H4 (cell line): ENCODE measurements at places on chromosomes 2 and 18. TPM values are rescaled to one million over a fixed set of nuclear protein-coding genes. Genes with fewer than 3 reads are reported as not detected.

DNA sequence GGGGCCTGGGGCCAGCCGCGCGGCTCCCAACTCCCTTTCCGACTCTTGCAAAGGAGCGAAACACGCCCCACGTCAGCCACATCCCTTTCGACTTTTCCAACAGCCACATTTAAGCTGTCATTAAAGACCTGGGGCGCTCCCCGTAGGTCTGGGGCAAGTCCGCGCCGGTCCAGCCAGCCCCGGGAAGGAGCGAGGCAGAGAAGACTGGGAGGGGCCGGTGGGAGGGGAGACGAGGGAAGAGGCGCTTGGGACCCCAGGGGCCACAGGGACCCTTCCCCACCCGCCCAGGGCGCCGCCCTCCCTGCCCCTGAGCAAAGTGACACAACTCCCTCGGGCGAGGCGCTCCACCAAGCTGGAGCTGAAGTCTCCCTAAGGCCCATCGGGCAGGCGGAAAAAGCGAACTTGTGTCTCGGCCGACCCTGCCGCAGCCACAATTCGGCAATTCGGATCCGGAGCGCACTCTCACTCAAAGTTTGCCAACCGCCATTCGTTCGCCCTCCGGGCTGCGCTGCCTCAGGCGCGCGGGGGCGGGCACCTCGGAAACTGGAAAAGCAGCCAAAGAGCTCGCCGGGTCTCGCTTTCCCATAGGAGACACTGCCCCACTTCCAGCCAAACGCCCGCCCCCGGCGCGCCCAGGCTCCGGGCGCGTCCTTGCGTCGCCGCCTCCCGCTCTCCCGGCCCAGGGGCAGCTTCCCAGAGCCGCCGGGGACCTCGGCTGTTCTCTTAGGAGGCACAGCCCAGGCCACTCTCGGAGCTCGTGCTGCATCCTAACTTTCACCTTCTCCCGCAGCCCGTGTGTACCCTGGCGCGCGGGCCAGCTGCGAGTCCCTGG is 1.1 kb upstream of the KCTD1 start:
- peak; percentile 23 for DNase-seq

DNA sequence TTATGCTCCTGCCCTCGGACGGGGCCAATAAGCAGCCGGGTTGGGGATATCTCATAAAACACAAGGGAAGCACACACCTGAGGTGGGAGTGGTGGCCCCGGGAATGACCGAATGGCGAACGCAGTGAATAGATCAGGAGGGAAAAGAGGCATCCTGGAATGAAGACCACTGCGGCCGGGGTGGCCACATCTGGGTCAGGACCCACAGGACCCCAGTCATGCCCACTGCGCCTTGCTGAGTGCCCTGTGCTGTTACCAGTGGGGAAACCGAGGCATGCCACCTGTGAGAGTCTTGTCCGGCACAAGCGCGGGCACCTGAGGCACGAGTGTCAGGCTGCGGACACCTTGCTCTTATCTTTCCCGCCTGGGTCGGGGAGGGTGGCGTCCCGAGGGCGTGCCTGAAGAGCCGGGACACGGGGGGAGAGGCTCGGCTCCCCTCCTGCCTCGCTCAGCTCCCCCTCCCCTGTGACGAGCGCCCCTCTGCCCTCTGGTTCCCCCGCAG is 1.6 kb downstream of the PDCD1 start:
- DNase-seq: no peak

GRCh38 chr2:161068670-161069069 is 91.6 kb upstream of the TANK start:
- no peak for DNase-seq

- no peak for DNase-seq
Observed at GRCh38 chr18:76970770-76971559, 148.6 kb downstream of the ZNF236 start.

- no peak for DNase-seq
Observed at GRCh38 chr2:24073816-24074215, 2.3 kb downstream of the SF3B6 start.

GRCh38 chr2:201987426-201987825 is 46.2 kb upstream of the FZD7 start:
- DNase-seq: no peak

DNA sequence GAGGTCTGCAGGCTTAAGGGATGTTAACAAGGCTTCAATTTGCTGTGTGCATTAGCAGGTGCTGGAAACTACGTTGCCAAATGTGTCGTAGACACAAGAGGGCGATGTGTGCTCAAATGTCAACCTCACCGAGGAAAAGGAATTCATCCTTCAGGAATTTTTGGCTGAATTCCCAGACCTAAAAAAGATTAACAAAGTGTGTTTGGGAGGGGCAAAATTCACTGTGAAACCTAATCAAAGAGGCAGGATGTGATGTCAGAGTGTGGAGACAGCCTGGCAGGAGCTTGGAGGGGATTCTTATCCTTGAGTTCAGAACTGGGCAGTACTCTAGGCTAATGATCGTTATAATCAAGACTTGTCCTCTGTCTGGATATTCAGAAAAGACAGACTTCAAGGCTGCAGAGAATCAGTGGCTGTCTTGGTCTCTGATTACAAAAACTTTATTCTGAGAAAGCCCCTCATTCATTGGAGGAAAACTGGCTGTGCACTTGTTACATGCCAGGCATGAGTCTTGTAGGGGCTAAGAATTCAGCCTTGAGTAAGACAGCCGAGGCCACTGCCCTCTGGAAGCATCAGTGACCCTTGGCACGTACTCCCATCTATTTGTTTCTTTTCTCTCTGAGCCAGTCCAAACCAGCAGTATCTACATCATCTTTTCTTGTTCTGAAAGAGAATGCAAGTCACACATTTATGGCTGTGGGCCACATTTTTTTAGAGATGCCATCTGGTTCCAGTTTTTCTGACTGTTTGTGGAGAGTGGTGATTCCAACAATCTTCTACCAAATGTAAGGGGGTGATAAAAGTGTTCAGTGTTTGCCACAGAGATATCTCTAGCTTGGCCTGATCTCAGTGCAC is 18.7 kb upstream of the SCYGR1 start:
- peak; percentile 96 for DNase-seq

DNA sequence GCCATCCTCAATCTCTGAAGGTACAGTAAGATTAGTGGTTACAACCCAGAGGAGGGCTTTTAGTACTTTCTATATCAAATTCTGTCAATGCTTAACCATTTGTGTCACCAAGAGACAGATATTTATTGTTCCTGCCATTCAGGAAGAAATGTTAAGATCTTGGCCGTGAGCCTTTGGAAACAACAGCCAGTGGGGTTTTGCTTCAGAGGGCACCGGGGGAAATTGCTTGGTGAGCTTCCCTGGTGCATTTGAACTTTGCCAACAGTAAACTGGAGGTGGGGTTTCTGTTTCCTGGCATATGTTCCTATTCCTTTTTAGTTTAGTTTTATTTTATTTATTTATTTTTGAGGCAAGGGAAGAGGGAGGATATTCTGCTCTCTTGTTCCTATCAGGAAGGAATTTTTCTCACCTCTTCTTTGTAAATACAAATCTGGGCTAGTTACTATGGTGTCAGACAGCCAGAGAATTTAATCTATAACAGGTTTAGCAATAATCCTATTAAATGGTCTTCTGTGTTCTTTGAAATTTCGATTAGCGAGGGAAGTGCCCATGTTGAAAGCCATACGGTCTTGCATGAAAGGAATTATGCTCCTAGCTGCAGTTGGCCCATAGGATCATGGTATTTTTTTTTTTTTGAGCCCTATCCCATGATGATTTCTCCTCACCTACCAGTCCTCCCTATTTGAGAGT is 95.7 kb downstream of the MAIP1 start:
- DNase-seq: no peak

DNA sequence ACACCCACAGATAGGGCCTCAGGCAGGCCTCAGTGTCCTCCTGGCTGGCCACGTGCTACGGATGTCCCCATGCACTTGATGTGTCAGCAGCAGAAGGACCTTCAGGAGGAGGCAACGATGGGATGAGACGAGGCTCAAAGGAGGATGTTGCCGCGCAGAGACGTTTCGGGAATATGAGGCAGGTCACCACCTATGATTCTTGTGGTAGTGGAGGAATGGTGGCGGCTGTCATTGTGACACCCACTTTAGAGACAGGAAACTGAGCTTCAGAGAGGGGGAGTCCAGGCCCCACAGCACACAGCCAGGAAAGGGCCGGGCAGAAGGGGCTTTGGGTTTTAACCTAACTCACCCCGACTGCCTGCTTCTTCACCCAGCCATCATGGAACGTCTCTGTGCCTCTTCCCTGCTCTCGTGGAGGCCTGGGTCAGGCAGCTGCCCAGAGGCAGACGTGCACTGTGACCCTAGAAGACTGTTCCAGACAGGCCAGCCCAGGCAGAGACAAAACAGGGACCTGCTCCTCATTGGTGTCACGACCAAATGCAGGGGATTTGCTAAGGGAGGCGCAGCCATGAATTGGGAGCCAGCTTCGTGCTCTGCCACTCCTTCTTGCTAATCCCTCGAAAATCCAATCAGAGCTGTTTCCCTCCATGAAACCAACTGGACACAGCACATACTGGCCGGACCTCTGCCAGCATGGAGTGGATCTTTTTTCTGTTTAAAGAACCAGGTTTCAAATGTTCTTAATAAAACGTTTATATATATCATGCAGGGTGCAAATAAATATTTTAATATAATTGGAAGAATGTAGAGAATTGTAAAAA is 169.2 kb downstream of the ASB1 start:
- DNase-seq: no peak

DNA sequence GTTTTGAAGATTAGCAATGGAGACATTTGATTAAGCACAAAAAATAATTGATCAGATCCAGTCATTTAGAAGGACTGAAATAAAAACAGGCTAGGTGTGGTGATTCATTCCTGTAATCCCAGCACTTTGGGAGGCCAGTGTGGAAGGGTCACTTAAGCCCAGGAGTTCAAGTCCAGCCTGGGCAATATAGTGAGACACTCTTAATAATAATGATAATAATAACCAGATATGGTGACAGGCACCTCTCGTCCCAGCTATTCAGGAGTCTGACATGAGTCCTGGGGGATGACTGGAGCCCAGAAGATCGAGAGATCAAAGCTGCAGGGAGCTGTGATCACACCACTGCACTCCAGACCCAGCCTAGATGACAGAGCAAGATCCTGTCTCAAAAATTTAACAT is 3.5 kb upstream of the FN1 start:
- no peak for DNase-seq

DNA sequence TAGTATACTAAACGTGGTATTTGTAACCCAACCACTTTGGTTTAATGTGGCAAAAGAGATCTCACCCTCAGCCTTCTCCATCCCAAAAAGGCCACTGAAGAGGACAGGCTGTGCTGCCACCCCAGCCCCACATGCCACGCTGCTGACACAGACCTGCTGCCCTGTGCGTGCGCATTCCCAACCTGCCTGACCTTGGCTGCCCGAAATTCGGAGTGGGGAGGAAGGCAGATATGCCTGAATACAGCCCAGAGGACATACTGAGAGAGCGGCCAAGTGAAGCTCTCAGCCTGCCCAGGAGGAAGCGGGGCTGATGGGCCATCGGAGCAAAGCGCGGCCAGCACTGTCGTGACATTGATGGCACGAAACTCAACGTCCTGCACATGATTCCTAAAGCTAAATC is 70.0 kb downstream of the HDAC4 start:
- DNase-seq: no peak

DNA sequence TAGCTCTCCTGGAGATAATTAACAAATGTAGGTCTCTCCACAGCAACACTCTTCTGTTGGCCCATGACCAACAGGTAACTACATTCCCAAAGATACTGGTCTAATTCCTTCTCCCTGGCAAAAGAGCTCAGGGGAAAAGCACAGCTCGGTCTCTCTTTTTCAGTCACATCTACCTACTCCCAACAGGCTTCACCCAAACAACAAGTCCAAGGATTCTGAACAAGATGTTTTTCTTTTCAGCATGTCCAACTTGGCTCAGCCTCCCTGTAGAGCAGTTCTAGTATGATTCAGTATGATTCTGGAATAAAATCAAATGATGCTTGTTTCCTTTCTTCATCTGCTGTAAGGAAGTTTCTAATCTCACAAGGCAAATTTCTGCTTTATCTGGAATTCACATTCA is 1704.8 kb upstream of the PIK3C3 start:
- DNase-seq: no peak

GRCh38 chr2:156947261-156947660 is 310.2 kb upstream of the GALNT5 start:
- no peak for DNase-seq

DNA sequence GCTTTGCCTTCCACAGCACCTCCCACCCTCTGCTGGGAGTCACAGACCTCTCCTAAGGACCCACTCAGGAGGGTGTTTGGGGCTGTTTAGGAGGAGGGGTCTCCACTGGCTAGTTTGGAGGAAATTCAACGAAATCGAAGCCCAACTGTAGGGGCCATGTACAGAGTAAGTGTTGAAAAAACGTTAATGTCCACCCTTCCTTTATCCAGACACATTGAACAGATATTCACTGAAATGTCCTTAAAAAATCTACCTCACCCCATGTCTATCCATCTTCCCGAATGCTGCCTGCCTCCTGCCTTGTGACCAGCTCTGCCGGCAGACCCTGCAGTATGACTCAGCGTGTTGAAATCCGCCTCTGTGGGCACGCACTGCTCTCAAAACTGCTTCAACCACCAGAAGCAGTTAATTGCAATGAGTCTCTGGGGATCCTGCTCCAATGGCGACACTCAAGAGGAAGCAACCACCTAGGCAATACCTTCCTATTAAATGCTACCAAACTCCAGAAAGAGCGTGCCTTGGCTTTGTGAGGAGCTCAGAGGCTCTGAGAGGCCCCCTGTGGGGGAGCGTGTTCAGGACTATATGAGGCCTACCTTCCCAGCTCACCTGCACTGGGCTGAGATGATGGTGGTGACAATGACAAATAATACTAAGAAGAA is 61.4 kb upstream of the RTN4 start:
- peak; percentile 98 for DNase-seq

GRCh38 chr2:8877332-8877731 is 39.9 kb upstream of the KIDINS220 start:
- DNase-seq: no peak

DNA sequence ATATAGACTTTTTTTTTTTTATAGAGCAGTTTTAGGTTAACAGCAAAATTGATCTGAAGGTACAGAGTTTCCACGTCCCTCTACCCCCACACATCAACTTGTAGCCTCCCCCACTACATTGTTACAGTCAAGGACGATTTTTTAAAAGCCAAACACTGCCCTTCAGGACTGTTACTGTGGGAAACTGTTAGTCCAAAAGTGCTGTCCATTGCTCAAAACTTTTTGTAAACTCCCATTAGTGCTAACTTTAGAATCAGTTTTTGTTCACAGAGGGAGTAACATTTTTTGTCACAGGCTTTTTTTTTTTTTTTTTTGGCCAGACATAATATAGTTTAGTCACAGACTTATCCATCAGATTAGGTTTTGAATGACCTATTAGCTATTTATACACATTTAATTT is 24.1 kb downstream of the ELP2 start:
- DNase-seq: no peak

- DNase-seq: peak; percentile 93
Observed at GRCh38 chr18:30903566-30903965, 139.0 kb downstream of the DSC3 start.

GRCh38 chr2:150591496-150592285 is 104.2 kb upstream of the RND3 start:
- no peak for DNase-seq

The SRSF7 gene
- total RNA-seq: 308 and 364 TPM in 2 replicates

The ANKRD30BL gene
- not detected in 2 replicates for total RNA-seq

The CETN1 gene
- not detected in 2 replicates for total RNA-seq

The GRP gene
- total RNA-seq: not detected in 2 replicates

The CHRNG gene
- total RNA-seq: not detected in 2 replicates

The WDR43 gene
- 35.8 and 53.2 TPM in 2 replicates for total RNA-seq

The ANKRD53 gene
- not detected in 2 replicates for total RNA-seq
